Right atrium auricular region (tissue), 2 donors: ENCODE measurements at places on chromosomes 6 and 20.
A peak's percentile ranks its signal among the peaks of the same experiment; 100 is the strongest.

GRCh38 chr6:37776566-37776965 is 43.0 kb upstream of the ZFAND3 start:
- no peak for DNase-seq

DNA sequence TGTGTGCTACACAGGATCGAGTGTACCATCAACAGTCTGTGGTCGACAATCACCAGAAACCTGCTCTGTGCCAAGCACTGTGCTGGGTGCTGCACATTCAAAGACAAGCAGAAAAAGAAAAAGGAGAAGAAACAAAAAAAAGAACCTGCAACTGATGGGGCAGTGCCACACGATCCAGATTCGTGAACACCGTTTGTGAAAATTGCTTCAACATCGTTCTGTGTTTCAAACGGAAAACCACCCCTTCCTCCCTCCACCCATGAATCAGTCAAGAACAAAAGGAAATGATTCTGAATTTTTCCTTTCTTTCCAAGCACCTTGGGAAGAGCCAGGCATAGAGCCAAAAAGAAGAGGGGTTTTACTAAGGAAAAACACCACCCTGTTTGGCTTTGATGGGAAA is 129.2 kb upstream of the ARID1B start:
- no peak for DNase-seq

GRCh38 chr6:41497573-41497972 is 48.6 kb upstream of the FOXP4 start:
- DNase-seq, result no peak

DNA sequence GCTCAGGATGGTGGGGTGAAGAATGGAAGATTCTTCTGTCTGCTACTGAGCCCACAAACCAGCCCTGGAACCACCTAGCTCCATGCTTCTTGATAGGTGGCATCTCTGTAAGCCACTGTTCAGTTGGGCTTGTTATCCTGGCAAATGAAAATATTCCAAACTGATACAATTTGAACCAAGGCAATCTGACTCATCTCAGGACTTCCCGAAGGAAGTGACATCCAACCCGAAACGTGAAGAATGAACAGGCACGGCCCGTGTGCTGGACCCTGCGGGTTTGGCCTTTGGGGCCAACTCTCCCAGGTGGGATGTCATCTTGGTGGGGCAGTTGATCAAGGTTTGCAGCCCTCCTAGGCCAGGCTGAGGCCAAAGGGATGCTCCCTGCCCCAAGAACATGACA is 160.3 kb downstream of the PREX1 start:
- no peak for DNase-seq

DNA sequence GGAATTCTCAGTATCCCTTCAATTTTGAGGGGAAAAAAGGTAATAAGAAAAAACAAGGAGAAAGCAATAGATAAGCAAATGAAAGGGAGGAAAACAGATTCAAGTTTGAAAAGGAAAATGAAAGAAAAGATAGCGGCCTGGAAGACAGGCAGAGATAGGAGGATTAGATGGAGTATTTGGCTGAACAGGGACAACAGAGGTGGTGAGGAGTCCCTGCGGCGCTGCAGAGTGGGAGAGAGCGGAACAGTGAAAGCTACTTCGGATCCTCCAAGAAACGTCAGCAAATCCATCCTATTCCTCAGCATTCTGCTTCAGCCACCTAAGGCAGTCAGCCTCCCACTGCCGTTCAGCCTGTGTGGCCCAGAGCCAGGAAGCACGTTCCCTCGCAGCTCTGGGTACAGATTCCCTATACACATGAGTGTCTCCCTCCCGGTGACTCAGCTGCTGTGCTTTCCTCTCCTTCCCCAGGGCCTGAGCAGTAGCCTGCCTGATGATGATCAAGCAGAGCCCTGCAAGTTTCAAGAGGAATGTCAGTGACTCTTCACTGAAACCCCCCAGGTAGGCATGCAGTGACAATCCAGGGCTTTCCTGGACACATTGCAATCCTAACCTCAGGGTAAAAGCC is 43.4 kb upstream of the CDYL start:
- DNase-seq, result peak; percentile 67

DNA sequence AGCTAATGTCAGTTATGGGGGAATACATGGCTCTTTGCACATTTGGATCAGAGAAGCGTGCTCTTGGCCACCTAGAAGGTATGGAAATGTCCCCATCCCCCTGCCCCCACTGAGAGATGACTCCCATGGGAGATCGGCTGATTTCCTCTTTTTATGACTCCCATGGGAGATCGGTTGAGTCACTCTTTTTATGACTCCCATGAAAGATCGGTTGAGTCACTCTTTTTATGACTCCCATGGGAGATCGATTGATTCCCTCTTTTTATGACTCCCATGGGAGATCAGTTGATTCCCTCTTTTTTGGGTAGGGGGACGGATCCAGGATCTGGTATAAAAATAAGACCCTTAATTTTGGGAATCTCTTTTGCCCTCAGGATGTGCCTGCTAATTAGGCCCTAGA is 10.3 kb upstream of the TAAR9 start:
- DNase-seq, result no peak

- no peak for DNase-seq
These were observed 155.5 kb downstream of the PRL start for GRCh38 chr6:22141241-22141745.

DNA sequence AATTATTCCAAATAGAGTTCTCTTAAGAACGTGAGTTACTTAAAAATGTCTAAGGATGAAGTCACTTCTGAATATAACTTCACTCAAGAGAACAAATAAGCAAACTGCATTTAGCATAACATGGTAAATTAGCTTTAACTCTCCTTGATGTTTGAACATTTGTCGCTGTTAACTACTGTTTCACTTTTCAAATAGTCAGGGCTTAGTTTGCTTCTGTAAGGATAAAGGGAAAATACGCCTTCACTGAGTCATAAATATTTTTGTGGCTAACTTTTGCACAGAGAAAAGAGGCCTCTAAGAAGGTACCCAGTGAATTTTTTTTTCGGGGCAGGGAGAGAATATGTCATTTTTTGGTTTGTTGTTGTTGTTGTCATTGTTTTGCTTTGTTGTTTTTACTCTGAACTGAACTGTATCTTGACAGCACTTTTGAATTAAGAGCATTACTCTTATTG is 8.1 kb downstream of the PTPN1 start:
- no peak for DNase-seq

GRCh38 chr6:143449714-143450452 is 612 bp downstream of the ADAT2 start:
- no peak for DNase-seq

DNA sequence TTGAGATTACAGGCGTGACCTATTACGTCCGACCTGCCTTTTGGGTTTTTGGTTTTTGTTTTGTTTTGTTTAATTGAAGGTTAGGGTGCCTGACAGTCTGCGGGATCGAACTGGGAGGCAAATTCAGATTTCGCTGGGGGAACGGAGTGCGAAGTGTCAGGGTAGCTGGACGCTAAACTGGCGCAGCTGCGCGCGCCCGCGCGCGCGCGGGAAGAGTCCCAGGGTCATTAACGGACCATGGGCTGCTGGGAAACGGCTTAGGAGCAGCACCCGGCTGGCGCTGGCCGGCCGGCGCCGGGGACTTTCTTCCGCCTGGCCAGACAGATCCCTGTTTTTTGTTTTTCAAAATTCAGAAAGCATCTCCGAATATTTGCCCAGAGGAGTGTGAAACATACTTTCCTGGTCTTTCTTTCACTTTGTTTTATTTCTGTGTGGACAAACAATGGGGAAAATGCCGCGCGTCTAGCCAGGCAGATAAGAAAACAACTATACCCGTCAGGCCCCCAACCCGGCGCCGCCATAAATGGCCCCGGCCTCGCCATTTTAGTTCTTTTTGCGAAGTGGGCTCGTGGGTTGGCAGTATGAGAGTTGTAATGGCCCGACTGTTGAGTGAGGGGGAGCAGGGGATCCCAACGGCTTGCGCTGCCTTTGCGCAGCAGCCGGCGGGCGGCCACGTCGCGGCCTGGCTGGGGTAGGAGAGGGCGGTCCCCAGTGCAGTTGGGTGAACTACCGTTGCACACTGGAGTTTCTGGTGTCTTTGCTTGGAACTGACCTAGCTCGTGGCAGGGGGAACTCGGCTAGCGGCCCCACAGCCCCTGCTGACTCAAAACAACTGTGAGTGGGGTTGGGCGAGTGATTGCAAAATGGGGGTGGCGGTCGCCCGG is 7.1 kb downstream of the HSPA1B start:
- DNase-seq, result peak; percentile 82

DNA sequence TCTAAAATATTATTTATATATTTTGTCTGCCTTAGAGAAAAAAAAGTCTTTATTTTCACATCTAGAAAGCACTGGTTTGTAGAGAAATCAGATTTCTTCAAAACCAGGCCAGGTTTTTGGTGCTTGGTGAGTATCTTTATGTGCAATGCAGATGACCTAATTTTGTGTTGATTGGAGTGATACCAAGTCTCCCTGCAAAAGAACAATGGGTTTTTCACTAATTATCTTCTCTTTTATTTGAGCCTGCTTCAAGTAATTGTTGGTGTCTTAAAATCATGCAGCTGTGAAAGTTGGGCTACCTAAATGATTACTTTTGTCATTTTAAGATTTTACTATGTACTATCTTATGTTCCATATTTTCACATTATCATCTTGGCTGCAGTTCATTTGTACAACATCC is 874.7 kb downstream of the TFAP2A start:
- DNase-seq, result no peak

- no peak for DNase-seq
These were observed 4.3 kb downstream of the UBE2V1 start for GRCh38 chr20:50108556-50109235.

DNA sequence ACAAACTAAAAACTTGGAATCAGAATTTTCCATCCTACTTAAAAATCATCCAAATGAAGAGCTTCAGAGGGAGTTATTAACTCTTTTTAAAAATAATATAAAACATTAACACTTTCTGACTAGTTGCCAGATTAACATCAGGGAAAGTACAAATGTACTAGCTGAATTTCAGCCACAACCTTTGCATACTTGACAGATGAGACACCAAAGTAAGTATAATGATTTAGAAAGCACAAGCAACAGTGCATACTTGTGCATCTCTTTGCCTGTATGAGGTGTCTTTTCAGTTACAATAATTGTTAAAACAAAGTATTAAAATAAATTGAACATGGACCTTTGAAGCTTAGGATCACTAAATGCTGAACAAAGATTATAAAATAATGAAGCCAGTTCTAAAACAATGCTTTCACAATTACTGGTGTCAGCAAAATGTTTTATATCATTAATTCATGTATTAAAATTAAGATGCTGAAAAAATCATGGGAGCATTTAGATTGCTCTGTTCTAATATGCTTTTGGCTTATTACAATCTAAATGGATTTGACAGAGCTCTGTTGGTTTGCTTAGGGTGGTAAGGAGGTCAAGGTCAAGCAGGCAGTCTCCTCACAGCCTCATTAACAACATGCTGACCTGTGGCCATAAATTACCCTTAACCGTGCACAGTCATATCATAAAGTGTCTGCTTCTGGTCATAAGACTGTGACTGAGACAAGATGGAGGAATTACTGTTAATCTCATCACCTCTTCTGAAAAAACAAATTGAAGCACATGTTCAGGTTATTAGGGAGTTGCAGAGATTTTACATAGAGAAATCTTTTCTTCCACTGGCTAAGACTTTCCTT is 15.1 kb downstream of the RNF217 start:
- no peak for DNase-seq

GRCh38 chr6:116971959-116972358 is 94.9 kb downstream of the RFX6 start:
- DNase-seq, result no peak

DNA sequence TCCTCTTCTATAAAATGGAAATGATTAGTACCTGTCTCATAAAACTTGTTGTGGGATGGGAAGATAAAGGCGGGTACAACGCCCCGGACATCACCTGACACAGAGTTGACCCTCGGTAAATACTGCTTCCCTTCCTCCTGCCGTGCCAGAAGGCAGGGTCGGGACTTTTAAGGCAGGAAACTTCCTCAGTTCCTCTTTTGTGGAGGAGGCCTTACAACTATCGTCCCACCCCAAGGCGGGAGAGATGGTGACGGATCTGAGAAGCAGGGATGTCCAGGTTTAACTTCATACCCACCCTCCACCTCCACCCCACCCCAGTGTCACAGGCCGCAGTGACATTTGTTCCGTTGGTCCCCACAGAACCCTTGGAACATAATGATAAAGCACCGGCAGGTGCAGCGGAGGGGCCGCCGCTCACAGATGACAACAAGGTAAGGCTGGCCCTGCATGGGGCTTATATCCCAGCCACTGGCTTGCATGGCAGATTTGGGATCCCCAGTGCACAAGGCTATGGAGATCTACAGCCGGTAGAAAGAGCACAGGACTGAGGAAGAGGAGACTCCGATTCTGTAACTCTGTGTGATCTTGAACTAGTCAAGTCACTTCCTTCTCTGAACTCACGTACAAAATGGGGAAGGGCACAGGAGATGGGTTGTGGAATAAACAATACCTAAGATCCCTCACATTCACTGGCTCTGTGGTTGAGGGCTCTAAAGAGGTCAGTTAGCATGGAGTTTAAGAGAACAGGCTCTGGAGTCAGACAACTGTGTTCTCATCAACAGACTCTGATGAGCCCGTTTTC is 764 bp downstream of the DNTTIP1 start:
- DNase-seq, result no peak

- DNase-seq, result no peak
These were observed at the start of gene BEND3 for GRCh38 chr6:107114926-107115694. Gene BEND3 (minus strand): TSS chr6:107115515. CDS start chr6:107099285, 16,230 bp downstream.

- no peak for DNase-seq
These were observed 2.5 kb upstream of the IGF2R start for GRCh38 chr6:159966339-159966738.

- no peak for DNase-seq
These were observed 11.8 kb upstream of the MRGBP start for GRCh38 chr20:62784497-62784896.

GRCh38 chr20:4714818-4715217 is 6.9 kb upstream of the PRND start:
- DNase-seq, result peak; percentile 32

DNA sequence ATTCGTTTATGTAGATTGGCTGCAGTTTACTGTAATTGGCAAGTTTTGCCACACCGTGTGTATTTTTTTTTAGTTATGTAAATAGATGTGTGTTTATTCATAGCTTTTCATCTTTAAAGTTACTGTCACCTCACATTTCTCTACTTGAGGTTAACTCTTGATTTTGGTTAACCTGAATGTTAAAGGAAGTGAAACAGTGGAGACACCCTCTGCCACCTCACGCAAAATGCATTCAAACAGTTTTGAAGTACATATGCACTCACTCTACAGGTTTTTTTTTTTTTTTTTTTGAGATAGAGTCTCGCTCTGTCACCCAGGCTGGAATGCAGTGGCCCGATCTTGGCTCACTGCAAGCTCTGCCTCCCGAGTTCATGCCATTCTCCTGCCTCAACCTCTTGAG is 17.7 kb downstream of the OR2A4 start:
- no peak for DNase-seq

GRCh38 chr6:134049176-134049575 is 3.2 kb downstream of the SLC2A12 start:
- no peak for DNase-seq

DNA sequence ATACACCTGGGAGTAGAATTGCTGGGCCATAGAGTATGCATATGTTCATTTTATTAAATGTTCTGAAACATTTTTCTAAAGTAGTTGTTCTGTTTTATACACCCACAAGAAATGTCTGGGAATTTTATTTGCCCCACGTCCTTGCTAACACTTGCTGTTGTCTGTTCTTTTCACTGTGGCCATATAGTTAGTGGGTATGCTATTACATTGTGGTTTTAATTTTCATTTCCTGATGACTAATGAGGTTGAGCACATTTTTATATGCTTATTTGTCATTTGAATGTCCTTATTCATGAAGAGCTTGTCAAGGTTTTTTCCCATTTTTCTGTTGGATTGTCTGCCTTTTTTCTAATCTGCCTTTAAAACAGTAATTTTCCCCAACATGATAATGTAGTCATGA is 41.5 kb upstream of the TGM3 start:
- no peak for DNase-seq
